Stimulated activated CD4-positive, alpha-beta T cell treated with anti-CD3 and anti-CD28 coated beads, TNF-alpha, amount 100 ng/mL, for 1 hour (primary cell): ENCODE measurements at places on chromosomes 12 and 14.

DNA sequence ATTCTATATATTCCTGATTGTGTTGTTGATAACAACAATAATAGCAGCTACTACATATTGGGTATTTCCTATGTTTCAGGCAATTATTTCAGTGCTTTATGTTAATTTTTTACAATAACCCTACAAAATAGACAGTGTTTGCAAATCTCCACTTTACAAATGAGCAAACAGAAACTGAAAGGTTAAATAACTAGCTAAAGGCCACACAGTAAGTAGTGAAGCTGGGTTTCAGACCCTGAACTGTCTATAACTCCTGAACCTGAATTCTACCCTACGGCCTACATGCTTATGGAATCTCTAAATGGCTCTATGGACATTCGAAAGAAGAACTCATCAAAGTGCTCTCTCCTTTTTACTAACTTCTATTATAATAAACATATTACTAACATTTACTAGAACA is 19.7 kb upstream of the NUDT4 start:
- DNase-seq = no peak

- DNase-seq = no peak
Measured at GRCh38 chr14:50823051-50823761, 7.8 kb downstream of the NIN start.

- no peak for DNase-seq
Measured at GRCh38 chr12:94172973-94173372, 24.6 kb downstream of the PLXNC1 start.

DNA sequence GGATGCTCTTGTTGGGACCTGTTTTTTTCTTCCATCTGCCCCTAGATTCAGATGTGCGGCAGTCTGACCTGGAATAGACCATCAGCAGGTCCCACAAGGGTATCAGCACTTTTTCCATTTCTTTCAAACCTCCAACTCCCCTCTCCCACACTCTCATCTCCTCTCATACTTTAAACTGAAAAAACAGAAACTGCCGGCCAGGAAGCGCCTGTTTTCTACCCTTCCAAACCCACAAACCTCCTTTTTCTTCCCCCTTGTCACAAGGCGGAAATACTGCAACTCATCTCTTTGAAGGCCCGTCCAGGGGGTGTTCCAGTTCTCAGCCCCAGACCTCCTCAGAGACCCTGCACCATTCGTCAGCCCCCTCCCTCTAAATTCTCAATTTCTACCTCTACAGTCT is 62.5 kb upstream of the FKBP4 start:
- DNase-seq = no peak

GRCh38 chr12:58067610-58068387 is 126.4 kb downstream of the ATP23 start:
- DNase-seq = no peak

GRCh38 chr12:65534238-65534841 is 255.9 kb downstream of the MSRB3 start:
- DNase-seq = no peak

GRCh38 chr12:109446-109845 is 42.9 kb downstream of the IQSEC3 start:
- no peak for DNase-seq

- DNase-seq = no peak
Measured at GRCh38 chr12:111410431-111411184, 4.9 kb downstream of the SH2B3 start.

GRCh38 chr14:60485057-60485597 is 736 bp downstream of the C14orf39 start:
- no peak for DNase-seq

DNA sequence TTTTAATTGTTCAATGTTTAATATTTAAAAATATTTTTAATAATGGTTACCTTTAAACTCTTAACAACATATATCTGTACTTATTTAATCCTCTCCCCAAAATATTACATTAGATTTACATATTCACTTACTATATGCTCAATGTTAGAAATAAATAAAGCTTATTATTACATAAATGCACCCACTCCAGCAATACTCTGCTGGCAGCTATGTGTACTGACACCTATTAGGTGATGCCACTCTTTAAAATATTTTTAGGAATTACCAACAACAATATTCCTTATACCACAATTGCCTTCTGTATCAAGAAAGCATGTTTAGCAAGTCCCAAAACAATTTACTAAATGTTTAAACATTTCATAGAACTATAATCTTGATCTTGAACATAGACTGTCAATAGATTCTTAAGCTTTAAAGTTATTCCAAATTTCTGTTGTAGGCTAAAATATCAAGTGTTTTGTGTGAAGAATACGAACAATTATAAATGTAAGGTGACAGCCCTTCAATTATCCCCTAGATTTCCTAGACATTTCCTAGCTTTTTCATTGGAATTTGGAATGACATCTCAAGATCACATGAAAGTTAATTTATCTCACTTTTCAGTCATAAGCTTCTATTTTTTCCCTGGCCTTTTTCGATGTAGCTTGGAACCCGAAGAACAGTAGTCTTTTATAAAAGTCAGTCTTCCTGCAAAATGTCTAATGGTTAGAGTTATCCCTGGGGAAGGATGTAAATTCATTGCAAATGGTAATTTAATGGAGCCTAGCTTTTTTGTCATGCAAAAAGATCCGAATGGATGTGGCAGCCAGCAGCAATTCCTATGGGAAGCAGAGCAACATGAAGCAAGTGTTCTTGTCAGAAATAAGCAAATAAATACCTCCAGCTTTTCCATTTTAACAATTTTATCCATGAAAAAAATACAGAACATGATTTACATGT is 907.5 kb upstream of the ATXN7L3B start:
- DNase-seq = no peak

- no peak for DNase-seq
Measured at GRCh38 chr12:75709503-75709902, 198.1 kb upstream of the KRR1 start.

GRCh38 chr12:93676408-93677194 is 574 bp upstream of the CRADD start:
- no peak for DNase-seq

- no peak for DNase-seq
Measured at GRCh38 chr14:66610154-66610563, 102.2 kb downstream of the GPHN start.

- no peak for DNase-seq
Measured at GRCh38 chr12:77746096-77746495, 84.6 kb upstream of the NAV3 start.

- DNase-seq = no peak
Measured at GRCh38 chr12:104222976-104223375, 7.4 kb downstream of the TXNRD1 start.

- no peak for DNase-seq
Measured at GRCh38 chr14:35158951-35159653, 36.8 kb downstream of the PRORP start.

DNA sequence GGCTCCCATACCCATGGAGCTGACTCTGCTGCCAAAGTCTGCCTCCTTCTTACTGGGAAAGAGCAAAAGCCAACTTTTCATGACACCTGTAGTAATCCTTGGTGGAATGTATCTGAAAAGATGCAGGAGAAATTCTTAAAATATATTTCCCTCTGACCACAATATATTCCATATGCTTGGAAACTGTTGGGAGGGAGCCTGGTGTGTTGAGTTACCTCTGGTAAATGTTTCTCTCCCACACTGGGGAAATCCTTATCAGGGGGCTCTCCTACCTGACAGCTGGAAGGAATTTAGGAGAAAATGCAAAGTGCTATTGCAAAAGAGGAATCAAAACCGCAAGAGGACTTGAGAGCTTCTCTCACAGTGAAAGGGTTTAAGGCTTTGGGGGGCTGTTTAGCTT is 139.4 kb downstream of the TBX5 start:
- DNase-seq = no peak

DNA sequence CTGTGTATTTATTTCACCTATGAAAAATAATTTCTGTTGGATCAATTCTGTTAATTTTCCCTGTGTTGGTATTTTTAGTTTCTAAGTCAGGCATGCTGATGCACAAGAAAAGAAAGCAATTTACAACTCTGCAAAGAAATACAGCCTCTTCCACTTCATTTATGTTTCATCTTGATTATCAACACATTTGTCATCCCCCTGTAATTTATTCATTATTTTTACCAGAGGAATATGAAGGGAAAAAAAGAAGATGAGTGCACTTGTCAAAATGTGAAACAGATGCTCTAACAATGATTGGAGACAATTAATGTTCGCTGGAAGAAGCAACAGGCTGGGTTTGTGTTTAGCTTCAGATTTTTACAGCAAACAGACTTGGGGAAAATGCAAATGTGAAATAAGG is 958.5 kb upstream of the SEL1L start:
- no peak for DNase-seq

DNA sequence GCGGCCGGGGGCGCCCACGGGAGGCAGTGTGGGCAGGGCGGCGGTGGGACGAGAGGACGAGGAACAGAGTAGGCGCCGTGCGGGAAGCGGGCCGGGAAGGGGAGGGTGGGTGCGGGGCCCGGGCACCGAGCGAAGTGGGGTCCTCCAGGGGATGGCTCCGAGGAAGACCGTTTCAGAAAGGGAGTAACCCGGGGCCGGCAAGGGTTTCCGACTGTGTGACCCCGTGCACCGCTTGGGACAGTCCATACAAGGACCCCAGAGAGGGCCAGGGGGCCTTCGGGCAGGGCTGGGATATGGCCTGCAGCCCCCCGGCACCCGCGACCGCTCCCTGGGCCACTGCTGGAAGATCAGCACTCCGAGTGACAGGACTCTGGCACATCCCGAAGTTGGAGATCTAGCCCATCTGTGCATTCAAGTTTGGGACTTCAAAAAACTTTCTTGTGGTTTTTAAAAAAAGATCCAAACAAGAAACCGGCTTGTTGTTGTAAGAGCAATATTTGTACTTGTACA is 448 bp downstream of the TSPAN9 start:
- peak; percentile 4 for DNase-seq

DNA sequence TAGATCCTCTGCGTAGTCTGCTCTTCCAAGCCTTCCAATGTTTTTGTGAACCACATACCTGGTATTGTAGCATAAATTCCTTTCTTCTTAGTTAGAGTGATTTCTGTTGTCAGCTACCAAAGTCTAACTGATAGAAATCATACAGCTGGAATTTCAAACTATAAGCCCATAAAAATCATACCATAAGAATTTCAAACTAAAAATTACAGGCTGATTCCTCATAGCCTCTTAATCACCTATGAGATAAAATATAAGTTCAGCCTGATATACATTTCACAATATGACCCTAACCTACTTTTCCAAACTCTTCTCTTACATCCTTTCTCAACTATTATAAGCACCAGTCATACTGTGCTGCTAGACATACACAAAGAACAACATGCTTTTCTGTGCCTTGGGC is 64.8 kb downstream of the PTHLH start:
- DNase-seq = no peak

DNA sequence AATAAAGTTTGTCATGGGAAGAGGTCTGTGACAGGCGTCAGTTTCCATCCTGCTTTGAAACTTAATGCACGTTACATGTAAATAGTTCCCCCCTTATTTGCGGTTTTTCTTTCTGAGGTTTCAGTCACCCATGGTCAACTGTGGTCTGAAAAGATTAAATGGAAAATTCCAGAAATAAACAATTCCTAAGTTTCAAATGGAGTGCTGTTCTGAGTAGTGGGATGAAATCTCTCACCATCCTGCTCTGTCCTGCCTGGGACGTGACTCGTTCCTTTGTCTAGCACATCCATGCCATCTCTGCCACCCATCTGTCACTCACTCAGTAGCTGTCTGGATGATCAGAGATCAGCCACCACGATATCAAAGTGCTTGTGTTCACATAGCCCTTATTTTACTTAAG is 51.3 kb upstream of the DICER1 start:
- DNase-seq = no peak

DNA sequence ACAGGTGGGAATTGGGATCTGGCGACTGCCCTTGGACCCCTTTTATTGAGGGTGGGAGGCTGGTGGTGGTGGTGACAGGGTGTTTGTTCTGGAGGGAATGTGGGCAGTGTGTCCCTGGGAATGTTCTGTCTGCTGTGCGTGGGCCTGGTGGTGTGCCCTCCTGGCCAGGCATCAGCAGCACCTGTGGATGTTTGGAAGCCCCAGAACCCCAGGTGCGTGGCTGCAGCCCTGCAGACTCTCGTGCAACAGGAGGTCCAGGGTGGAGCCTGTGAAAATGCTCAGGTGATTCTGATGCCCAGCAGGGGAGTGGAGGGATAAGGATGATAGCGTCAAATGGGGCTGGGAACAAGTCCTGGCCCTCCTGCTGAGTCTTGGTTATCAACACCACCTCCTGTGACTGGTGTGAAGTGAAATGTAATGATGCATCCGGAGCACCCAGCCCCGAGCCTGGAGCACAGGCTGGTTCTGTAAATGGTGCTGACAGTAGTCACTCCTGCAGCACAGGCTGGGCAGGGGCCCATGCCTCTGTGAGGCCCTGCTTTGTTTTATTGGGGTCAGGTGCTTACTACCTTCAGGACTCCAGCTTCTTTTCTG is 176.6 kb downstream of the TSPAN9 start:
- DNase-seq = no peak

- DNase-seq = no peak
Measured at GRCh38 chr12:47020211-47020821, 59.1 kb upstream of the PCED1B start.

DNA sequence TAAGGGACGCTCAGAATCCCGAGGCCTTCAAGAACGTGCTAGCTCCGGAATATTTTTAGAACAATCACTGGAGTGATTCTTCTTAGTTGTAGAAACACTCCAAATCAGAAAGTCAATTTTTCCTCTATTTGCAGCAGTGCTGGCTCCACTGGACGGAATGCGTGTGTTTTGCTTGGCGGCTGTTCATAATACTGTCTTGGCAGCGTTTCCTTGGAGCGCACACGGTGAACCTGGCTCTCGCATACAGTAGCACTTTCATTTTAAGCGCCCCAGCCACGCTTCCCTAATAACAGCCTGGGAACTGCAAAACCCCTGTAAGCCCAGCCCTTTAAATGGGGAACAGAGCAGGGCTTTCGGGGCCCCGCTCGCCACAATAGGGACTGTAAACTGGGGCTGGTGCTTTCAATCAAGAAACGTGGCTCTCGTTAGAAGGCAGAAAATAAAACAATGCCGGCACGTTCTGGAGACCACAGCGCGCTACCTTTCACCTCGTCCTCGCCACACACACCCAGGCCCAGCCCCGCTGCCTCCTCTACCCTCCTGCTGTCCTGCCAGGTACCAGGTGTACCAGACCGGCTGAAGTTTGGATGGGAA is 79.9 kb downstream of the BCL11B start:
- no peak for DNase-seq

DNA sequence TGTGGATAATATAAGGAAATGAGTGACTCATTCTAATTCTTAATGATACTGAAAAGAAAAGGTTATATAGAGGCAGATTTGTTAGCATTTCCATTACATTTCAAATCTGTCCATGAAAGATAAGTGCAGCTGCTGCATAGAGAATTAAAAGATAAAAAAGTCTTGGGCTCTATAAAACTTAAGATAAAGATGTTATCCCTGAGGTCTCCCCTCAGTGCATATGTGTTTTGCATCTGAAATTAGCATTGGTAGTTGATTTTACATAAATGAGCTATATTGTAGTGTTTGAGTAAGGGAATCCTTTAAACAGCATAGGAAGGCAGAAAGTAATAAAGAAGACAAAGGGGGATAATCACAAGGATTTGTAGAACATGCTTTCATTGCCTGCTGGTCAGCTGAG is 206.2 kb downstream of the FSCB start:
- no peak for DNase-seq

- no peak for DNase-seq
Measured at GRCh38 chr12:53752621-53753020, 842 bp upstream of the CISTR start.
